Left ventricle myocardium inferior (tissue), 1 donor: ENCODE measurements at places on chromosomes 6 and 20.

GRCh38 chr6:128097009-128097408, 196.2 kb upstream of the THEMIS start:
- no peak for DNase-seq

DNA sequence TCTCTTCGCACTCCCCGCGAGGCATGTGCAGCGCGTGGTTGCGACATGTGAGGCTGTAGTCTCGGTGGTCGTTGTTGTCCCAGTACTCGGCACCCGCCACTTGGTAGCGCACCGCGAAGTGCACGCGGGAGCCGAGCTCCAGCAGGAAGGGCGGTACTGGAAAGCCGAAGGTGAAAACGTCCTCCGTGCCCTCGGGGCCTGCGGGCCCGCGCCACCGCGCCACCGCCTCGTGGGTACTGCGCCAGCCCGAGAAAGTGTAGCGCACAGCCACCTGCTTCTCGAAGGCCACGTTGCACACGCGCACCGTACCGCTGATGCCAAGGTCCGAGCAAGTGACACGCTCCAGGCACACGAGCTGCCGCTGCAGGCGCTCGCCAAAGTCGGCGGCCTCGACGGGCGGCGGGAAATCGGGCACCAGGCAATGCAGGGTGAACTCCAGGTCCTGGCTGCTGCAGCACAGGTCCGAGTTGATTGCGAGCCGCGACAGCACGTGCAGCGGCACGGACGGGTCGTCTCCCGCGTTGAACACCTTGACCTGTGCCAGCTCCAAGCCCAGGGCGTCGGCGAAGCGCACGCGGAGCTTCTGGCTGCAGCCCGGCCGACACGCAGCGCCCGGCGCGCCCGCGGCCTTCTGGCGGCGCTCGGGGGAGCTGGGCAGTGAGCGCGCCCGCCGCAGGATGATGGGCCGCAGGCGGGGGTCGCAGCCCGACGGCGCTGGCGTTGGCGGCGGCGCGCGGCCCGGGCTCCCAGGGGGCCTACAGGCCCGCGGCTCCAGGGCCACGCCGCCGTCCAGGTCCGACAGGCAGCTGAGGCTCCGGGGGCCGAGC, 840 bp downstream of the PPP1R3D start:
- peak; percentile 31 for DNase-seq

GRCh38 chr20:59765599-59766177, 161.3 kb downstream of the PHACTR3 start:
- no peak for DNase-seq

DNA sequence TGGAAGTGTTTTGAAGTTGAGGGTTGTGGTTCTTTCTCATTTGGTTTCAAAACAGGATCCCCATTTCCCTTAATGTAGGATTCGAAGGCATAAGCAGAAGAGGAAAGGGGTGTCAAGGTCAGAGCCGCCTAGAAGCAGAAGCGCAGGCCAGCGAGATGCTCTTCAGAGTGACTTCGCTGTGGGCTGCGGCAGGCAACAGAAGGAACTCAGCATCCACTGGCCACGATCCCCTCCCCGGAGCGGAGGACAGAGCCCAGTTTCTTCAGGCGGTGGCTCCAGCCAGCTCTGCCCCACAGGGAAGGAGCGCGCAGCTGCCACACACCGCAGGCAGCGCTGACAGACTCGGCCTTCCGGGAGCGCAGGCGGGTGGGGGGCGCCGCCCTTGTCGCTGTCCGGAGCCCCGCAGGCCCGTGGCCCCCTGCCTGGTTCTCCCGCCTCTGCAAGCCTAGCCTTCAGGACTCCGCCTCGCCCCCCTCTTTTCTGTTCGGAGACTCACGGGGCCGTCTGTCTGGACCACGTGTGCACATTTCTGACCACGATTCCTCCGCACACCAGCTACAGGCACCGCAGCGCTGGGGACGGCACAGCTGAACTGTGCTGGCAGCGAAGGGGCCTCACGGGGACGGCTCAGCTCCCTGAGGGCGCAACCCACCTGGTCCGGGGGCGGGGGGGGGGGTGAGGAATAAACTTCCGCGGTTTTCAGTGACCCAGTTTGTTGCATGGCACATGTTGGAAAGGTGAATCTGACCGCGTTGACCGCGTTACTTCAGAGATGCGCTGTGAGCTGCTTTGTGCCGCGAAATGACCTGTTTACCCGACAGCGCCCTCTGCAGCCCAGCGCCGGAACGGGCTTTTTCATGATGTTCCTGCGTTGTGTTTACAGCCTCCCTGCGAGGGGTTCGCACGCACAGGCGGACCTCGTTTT, 26.1 kb downstream of the TTLL2 start:
- peak; percentile 67 for DNase-seq

DNA sequence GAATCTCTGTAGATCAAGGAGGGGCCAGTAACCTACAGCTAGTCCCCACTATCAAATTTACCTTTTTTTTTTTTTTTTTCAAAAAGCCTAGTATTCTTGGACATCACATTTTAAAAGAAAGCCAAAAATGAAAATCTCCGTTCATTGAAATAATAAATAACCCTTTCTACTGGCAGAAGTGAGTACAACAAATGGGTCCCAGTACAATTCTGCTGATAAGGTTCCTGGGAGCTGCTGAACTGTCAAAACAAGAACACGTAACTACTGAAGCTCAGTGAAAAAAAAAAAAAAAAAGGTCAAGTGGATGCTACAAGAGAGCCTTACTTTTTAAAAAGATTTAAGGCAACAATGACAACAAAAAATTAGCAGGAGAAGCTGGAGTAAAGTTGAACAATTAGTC, 464.9 kb downstream of the EPM2A start:
- DNase-seq = no peak

GRCh38 chr6:98014442-98015201, 731.6 kb upstream of the MMS22L start:
- DNase-seq = no peak

DNA sequence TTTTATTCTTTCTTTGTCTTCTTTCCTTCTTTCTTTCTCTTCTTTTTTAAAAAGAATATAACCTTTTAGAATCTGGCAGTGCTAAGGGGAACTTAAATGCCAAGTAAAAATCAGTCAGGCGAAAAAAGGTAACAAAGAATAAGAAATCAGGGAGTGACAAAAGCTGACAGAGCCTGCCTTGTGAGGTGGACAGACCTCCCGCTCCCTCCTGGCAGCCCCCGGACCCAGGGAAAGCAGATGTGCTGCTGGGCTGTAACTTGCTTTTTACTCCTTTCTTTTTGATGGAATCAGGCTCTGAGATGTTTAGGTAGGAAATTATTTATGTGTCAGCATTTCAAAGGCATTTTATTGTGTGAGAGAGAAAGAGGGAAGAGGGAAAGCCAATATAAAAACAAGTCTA, 95.5 kb upstream of the TRAF3IP2 start:
- DNase-seq = no peak

DNA sequence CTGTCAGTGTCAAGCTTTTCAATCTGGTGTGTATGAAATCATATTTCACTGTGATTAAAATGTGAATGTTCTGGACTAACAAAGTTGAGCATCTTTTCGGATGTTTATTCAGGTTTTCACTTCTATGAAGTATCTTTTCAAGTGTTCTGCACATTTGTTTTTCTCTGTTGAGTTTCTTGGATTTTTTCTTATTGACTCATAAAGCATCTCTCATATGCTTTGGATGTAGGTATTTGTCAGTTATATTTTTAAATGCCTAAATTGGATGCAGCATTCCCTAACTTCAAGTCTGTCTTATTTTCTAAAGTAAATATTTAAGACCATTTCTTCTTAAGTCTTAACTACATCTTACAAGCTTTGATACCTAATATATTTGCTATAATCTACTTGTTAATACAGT, 398.0 kb downstream of the PLCB1 start:
- no peak for DNase-seq

DNA sequence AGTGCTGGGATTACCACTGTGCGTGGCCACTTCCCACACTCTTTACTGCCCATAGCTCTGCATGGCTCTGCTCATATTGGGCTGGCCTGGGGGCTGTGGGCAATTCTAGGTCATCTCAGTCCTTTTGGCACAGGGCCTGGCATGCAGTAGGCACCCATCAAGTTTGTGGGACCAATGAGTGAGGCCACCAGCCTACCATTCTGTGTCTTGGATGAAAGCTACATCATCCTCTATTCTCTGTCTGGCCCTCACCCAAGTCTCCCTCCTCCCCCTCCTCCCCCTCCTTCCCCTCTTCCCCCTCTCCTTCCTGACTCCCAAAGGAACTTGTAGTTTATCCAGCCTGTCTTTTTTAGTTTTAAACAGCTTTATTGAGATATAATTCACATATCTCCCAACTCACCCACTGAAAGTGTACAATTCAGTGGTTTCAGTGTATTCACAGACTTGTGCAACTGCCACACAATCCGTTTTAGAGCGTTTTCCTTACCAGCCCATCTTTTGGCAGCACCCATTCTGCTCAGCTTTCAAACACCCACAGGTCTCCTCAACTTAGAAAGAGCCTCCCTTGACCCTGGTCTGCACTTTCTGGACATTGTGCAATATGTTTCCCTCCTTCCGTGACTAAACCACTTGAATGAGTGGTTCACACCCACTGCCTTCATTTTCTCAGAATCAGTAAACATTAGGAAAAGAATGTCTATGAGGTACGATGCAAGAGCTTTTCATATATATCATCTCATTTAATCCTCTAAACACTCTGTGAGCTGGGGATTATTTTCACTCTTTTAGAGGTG, 21.5 kb upstream of the MRPS18A start:
- DNase-seq = no peak

DNA sequence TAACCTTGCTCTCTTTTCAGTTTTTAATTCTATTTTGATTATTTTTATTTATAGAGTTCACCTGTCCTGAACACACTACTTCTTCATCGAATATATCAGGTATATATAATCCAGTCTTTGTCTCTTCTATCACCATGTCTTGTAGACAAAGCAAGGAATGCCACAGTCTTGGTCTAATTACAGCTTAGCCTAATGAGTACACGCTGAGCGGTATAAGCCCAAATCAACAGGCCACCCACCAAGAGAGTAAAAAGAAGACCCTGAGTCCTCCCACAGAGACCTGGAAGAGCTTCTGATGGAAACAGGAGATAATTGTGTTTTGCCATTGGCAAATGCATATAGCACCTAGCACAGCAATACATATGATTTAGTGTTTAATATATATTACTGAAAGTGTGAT, 68.7 kb upstream of the TCF21 start:
- no peak for DNase-seq

- DNase-seq = no peak
Measured at GRCh38 chr6:8077991-8078390, 13.8 kb upstream of the BLOC1S5 start.

DNA sequence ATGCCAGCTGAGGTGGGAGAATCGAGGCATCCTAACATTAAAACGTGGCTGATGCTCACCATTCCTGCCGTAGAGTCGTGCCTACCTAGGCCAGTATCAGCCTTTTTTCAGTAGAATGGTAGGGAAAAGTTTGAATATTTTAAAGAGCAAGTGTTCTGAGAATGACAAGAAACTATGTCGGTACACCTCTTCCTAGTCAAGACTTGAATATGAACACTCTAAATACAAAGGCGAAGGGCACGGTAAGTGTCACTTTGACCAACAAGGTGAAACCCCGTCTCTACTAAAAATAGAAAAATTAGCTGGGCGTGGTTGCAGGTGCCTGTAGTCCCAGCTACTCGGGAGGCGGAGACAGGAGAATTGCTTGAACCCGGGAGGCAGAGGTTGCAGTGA, 1.0 kb downstream of the GINM1 start:
- no peak for DNase-seq

DNA sequence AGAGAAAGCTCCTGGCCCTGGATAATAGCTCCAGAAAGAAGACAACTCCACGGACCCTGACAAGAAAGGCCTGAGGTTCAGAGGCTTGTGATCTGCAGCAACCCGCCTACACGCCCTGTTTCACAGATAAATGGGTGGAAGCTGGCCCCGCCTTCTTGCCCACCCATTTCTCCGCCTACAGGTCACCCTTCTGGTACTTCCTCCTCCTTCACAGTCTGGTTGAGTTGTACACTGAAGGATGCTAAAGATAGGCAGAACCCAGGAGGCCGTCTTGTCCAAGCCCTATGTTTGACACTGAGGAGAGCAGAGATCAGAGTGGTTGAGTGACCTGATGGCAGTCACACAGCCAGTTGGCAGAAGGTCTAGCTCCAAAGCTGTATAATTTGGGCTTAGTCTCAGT, 34.2 kb upstream of the MDGA1 start:
- no peak for DNase-seq

DNA sequence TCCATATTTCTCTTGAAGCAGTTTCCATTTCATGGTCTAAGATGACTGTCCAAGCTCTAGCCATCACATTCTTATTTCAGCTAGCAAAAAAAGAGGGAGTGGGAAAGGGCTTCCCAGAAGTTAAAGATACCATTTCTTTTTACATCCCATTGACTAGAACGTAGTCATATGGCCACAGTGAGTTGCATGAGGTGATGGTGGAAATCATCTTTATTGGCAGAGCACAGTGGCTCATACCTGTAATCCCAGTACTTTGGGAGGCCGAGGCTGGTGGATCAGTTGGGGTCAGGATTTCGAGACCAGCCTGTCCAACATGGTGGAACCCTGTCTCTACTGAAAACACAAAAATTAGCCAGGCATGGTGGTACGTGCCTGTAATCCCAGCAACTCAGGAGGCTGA, 99.6 kb downstream of the ISM1 start:
- no peak for DNase-seq

GRCh38 chr6:18585032-18585573, 198.0 kb downstream of the RNF144B start:
- no peak for DNase-seq

DNA sequence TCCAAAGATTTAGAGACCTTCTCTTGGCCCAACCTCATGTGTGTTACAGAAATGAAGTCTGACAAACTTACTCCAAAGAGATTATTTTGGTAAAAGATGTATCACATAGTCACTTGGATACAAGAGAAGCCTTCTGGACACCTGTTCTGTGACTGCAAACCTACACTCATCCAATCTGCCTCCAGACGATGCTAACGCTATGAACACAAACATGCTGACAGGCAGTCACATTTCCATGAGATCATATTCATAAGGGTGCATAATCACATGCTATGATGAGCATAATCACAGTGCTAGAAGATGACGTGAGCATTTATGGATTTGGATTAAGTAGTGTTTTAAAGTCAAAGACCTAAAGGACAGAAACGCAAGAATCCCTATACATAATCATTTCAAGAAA, 340.2 kb downstream of the HACE1 start:
- no peak for DNase-seq

GRCh38 chr6:167653561-167653960, 173.2 kb upstream of the AFDN start:
- no peak for DNase-seq

DNA sequence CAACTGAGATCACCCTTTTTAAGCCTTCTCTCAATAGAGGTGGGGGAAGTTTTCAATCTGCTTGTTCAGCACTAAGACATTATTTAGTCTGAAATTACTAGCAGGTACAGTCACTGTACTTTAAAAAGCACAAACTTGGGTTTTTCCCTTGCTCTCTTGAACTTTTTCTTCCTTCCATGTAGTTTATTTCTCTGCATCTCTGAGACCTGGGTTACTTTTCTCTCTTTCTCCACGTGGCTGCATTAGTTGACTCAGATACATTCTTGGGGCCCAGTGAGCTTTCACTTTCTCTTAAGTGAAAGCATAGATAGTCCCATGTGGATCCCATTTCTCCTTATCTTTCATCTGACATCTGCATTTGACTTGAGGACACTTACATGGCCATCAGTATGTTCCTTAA, 433.9 kb upstream of the MAP3K7 start:
- DNase-seq = no peak
